ENCODE measurements at places on chromosomes 2 and 18. TPM values are rescaled to one million over a fixed set of nuclear protein-coding genes. Genes with fewer than 3 reads are reported as not detected.

Gene STPG4
- total RNA-seq, result 0.91 TPM

- peak; percentile 84 for DNase-seq
Observed at GRCh38 chr2:119387381-119388129, 20.8 kb downstream of the DBI start.

- peak; percentile 59 for DNase-seq
Observed at GRCh38 chr2:126902859-126903258, 4.2 kb downstream of the TEX51 start.

GRCh38 chr2:74314107-74314506 lies 29.1 kb downstream of the SLC4A5 start:
- no peak for DNase-seq

DNA sequence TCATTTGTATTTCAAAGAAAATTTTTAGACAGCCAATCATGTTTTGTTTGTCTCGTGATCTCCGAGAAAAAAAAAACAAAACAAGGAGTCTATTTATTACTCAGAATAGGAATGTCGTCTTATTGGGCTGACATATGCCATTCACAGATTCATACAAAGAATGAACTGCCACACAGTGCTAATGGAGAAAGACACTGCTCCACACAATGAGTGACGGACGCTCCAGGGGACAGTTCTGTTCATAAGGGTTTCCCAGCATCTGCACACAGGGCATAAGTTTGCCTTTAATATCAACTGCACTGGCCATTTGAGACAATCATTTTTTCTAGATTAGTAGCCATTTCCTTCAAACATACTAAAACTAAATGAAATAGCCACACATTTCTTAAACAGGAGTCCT lies 3.4 kb downstream of the SERTAD2 start:
- no peak for DNase-seq

DNA sequence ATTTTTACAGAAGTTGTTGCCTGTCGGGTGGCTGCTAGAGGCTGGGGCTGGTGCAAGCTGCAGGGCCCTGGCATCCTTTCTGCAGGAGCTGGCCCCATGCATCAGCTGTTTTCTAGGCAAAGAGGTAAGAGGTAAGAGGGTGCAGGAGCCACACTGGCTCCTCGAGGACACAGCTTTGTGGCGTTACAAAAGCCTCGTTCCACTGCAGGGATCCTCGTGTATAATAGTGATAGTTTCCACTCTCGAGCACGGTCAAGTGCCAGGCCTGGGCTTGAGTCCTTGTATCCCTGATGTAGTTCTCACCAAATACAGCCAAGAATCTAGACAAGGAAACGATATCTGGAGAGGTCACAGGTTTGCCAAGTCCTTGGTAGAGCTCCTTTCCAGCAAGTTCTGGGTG lies 33.2 kb upstream of the FHOD3 start:
- no peak for DNase-seq

DNA sequence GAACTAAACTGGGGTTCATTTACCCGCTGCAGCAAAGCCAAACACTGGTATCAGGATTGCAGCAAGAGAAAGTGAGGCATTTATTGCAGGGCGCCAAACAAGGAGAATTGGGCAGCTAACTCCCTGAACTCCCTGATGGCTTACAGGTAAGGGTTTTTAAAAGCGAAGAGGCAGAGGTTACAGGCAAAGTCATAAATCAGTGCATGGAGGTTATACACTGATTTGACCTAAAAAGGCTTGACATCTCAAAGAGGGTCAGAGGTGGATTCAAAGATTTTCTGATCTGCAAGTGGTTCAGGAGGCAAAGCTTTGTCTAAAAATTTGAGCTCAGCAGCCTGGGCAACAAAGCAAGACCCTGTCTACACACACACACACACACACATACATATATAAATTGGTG lies 102.8 kb upstream of the EPC2 start:
- DNase-seq, result no peak

Measured in suprapubic skin (tissue), 4 donors.